ENCODE measurements at places on chromosomes 5 and 9.

- DNase-seq: no peak
These were observed 71.2 kb downstream of the SHB start for GRCh38 chr9:37997636-37998374.

GRCh38 chr9:91677331-91677730 lies 253.7 kb upstream of the NFIL3 start:
- no peak for DNase-seq

DNA sequence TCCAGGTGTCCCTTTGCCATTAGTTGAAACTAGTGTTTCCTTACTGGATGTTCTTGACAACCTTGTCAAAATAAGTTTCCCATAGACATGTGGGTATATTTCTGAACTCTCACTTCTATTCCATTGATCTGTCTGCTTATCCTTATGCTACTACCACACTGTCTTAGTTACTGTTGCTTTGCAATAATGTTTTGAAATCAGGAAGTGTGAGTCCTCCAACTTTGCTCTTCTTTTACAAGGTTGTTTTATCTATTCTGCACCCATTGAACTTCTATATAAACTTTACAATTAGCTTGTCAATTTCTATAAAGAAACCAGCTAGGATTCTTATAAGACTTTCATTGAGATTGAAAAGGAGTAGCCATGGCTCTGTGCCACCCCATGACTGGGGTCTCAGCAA lies 24.3 kb downstream of the CD14 start:
- no peak for DNase-seq

DNA sequence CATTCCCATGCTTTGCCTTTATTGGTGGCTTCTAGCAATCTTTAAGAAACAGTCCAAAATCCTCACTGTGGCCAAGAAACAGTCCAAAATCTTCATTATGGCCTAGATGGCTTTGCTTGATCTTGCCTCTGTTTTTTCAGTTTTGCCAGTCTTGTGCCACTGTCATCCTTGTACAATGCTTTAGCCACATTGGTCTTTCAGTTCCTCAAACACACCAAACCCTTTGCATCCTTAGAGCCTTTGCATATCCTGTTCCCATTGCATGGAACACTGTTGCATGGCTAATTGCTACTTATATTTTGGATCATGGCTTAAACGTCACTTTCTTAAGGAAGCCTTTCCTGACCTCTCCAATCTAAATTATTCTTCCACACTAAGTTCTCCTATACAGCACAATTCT lies 22.1 kb downstream of the MRRF start:
- no peak for DNase-seq

GRCh38 chr9:88657893-88658292 lies 122.9 kb downstream of the NXNL2 start:
- DNase-seq: no peak

DNA sequence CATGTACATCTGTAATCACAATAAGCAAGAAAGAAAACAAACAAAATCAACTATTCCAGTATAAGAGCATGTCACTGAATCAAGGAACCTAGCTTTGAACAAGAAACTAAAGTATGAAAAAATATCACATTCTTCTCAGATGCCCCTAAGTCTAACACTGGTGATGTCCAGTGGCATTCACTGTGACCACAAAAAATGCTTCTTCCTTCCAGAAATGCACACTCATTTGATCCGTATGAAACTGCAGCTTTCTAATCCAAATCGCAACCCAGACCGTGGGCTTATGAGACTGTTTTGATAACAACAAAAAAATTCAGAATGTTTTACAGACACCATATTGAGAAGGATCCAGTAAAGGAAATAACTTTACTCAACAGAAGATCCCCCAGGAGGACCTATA lies 320.1 kb upstream of the TARS1 start:
- DNase-seq: no peak

DNA sequence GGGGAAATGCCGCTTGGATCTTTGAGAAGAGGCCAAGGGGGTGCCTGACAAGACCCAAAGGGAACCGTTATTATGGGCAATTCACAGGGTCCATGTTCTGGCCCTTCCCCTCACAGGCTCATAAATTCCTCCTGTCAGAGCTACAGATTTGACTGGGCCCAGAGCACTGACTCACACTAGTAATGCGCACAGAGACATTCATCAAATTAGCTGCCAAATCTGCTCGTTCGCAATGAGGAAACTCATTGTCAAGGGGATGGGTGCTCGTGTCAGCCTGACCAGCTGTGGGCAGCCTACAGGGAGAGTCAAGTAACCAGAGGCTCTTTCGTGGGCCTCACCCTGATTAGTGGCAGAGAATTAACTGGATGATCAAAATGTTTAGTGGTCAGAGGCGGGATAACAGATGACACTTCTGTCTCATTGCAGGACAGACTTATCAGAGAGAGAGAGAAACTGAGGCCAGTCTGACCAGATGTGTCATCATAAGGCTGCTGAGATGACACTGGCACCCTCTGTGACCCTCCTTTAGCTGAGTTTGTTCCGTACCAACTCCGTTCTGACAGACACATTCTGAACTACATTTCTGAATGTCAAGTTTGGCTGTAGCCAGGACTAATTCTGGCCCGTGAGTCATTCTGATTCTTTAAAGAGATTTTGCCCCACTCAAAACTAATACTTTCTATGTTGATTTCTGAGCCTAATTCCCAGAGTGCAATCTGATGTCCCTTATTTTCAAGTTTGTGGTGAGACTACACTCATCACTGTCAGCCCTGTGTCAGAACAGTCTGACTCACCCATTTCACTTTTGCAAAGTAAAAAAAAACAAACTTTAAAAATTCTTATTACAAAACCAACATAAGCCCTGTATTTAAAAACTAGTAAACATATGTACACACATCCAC lies 377.1 kb downstream of the ACTL7B start:
- no peak for DNase-seq
